ENCODE measurements at places on chromosomes 1 and 21.

- peak; percentile 50 for DNase-seq
These were observed 40.4 kb downstream of the DAP3 start for GRCh38 chr1:155729031-155729898.

GRCh38 chr1:82565146-82565545, 764.4 kb downstream of the ADGRL2 start:
- no peak for DNase-seq

DNA sequence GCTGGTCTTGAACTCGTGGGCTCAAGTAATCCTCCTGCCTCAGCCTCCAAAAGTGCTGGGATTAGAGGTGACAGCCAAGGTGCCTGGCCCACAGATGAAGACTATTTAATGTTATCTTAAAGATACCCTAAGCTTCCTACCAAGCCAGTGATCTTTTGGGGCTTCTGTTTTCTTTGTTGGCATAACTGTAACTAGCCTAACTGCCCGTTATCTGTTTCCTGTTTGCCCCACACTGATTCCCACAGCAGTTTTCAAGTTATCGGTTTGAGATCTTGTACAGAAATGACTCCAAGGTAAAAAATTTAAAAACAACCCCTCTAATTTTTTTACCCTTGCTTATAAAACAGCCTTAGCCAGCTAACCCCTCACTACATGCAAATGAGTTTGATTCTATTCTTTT, 12.4 kb downstream of the SELL start:
- DNase-seq: peak; percentile 12

- DNase-seq: no peak
These were observed 16.6 kb upstream of the LGALS8 start for GRCh38 chr1:236507022-236507700.

DNA sequence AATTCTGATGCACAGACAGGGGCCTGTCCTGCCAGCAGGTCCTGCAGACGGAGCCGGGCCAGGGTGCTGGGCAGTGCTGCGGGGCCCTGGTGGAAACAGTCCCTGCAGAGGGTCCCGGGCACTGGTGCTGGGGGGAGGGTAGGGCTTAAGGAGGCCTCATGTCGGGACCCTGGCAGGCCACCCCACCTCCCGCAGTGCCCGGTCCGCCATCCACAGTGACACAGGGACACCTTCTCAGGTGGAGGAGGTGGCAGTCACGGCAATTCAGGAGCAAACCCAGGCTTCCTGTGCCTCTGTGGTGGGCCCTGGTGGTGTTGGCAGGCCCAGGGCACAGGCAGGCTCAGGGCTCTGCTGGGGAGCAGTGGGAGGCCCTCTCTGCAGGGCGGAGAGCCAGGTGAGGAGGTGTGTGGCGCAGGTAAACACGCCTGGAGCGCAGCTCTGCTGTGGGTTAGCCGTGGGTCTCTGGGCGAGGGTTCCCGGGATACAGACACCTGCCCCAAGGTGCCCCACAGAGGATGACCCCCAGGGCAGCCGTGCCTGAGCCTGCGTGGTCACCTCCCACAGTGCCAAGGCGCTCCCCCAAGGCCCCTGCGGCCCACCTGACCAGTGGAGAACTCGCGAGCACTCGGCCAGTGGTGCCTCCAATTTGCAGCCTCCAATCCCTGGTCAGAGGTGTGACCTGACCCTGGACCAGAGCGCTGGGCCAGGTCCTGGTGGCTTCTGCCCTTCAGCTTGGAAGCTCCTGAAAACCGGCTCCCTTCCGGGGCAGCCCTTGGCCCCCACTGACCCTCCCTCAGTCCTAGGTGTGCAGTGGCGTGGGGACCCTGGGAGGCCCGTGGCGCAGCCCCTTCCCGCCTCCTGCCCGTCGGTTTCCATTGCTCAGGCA, 19.2 kb downstream of the COL18A1 start:
- DNase-seq: no peak

GRCh38 chr1:228362141-228362883, 44.3 kb downstream of the TRIM11 start:
- DNase-seq: no peak

- DNase-seq: no peak
These were observed at the start of gene OR10J5 for GRCh38 chr1:159535907-159536306. OR10J5 (minus strand) TSS chr1:159536007; CDS start chr1:159536007, 0 bp downstream.

DNA sequence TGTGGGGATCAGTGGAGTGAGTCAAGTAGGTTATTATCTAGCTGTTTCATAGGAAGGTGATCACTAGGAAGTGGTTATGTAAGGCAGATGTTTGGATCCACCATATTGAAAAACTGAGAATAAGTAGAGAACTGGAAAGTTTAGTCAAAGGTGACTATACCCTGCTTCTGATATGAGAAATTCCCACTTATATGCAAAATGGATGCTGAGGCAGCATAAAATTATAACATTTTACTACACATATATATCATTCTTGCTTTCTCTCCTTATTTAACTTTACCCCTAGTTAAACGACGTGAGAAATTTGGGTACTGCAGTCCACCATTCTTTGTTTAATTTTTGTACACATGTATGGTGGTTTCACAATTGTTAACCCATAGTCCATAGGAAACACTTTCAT, 142.4 kb downstream of the ADGRL4 start:
- DNase-seq: no peak

DNA sequence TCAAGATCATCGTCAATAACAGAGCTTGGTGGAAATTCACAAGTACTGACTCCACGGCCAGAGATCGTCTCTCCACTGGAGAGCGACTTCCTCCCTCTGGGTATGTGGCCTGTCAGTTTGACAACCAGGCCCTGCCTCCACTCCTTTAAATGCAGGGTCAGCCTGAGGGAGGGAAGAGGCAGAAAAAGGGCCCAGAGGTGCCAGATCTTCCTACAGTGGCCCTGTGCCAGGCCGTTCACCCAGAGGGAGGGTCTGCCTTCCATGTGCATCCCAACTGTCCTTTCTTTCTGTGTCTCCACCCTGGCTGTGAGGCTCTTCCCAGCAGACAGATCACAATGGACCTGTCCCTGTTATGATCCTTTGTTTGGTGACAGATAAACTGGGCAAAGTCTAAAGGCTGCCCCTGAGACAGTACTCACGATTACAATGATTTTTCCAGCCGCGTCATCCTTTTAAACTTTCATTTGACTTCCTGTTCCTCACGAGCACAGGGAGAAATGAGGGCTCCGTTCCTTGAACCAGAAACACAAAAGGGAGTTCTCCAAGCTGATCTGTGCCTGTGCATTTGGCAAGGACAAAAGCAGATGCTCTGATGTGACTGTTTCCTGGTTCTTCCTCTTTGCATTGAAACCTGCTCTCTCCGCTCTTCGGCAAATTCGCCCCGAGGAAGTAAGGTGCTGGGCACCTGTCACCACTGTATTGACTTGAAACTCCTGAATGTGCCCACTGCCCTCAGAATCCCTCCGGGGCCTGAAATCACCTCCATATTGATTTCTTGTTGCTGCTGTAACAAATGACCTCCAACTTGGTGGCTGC, 126.7 kb downstream of the PGBD5 start:
- peak; percentile 45 for DNase-seq

DNA sequence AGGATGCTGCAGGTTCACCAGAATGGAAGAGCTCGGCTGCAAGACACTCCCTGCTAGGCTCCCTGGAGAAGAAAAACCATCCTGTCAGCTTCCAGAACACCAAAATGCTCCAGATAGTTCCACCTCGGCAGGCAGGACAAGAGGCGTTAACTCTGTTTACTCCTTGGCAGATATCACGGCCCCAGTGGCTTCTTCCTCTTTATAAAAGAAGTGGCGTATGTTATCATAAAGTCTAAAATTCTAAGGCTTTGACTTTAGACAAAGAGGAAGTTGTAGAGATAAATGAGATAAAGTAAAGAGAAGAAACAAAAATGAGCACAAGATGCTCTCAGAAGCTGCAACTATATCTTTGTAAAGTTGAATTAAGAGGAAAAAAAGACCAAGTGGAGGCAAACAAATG, 24.3 kb upstream of the MTF1 start:
- no peak for DNase-seq

GRCh38 chr1:225454733-225455132, 26.9 kb upstream of the LBR start:
- no peak for DNase-seq

DNA sequence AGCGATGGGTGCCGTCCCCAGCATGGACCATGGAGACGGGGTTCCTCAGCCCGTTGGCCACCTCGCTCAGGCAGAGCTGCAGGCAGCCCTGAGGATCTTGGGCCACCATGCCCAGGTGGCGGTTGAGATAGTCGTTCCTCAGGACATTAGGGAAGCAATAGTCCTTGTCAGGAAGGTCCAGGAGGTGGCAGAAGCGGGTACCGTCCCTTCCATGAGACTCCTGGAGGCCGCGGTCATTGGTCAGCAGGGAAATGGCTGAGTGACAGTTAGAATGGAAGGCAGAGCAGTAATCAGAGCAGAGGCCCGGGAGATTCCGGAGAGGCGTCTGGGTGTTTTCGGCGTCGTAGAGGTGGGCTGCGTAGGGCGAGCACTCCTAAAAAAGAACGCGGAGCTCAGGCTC, 4.1 kb downstream of the HHIPL2 start:
- DNase-seq: no peak

GRCh38 chr1:36448530-36449056, 1.7 kb downstream of the OSCP1 start:
- no peak for DNase-seq

DNA sequence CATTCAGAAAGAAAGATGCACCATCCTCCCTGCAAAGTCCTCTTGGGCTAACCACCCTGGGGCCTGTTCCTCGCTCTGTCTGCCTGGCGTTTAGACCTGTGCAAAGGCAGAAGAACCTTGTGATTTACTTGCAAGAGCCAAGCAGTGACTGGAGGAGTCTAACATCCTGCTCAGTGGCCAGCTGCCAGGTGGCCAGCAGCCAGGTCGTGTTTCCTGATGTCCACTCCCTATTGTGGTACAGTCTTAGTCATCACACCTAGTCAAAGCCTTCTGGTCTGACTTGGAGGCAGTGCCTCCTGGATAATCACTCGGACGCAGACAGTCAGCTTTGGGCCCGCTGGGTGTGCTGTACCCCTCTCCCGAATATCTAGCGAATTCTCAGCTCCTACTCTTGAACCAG, 118.1 kb downstream of the PGBD5 start:
- no peak for DNase-seq

GRCh38 chr1:29253180-29253579, 16.9 kb downstream of the PTPRU start:
- no peak for DNase-seq

GRCh38 chr21:29193901-29194300, 63.5 kb downstream of the MAP3K7CL start:
- DNase-seq: no peak

DNA sequence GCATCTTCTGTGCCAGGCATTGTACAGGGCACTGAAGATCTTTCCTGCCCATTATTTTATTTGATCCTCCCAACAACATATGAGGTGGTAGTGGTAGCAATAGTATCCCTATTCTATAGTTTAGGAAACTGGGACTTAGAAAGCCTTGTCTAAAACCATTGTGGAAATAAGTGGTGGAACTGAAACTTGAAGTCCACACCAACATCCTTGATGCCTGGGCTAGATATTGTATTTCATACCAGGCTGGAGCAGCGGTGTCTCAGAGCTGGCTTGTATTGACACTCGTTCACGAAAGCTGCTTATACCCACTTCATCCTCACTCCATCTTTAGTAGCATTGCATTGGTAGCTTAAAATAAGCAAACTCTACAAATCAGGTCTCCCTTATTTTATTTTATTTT, 9.7 kb upstream of the CTSS start:
- no peak for DNase-seq

DNA sequence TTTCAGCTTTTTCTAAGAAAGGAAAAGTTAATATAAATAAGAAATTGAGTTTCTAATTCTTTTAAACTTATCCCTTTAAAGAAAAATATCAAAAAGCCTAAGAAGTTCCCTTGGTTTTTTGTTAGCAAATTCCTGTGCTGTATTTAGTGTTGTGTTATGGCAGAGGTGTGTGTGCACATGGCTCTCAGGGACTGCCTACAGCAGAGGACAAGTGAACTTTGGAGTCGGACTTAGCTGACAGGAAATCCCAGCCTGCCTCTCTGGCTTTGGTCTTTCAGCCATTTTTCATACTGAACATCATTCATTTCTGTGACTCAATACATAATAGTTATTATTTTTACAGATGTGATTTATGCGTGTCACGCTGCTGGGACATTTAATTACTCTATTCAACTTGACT, 149.6 kb downstream of the FMN2 start:
- DNase-seq: no peak

GRCh38 chr1:84803604-84804003, 89.4 kb downstream of the LPAR3 start:
- DNase-seq: no peak

DNA sequence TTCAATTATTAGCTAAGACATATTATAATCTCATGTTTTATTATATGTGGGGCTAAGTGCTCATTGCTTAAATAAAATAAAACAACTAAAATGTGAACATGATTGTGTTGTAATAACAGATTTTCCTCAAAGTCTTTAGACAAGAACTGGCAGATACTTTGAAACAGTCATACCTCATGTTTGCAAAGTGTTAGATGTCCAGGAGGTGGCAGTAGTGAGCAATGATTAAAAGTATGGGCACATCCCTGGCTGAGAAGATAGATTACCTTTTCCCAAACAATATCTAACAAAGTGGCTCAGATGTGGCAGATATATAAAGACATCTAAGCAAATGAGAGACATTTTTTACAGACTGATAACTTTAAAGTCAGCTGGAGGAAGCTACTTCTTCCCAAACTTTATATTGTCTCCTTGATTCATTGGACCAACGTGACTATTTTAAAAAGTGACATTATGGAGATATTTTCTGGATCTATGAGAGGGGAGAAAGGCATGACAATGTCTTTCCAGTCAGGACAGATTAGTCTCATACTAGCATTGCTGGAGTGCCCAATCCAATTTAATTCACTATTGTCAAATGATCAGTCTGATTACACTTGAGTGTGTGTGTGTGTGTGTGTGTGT, 269.8 kb downstream of the S1PR1 start:
- DNase-seq: peak; percentile 61

DNA sequence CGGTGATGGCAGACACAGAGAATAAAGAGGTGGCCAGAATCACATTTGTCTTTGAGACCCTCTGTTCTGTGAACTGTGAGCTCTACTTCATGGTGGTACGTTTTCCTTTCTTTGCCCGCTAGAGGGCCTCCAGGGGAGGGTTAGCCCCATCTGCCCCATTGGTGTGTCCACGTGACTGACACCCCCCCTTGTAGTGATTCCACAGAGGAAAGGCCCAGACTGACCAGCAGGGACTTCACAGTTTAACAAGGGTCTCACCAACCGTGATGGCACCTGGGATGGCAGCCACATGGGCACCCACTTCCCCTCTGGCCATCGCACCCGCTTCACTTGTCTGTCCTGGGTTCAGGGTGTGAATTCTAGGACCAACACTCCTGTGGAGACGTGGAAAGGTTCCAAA, 22.3 kb upstream of the SARS1 start:
- no peak for DNase-seq

GRCh38 chr1:211332830-211333229, 6.2 kb downstream of the TRAF5 start:
- peak; percentile 36 for DNase-seq

Measured in B cell (primary cell).